ENCODE measurements at places on chromosomes 5 and 9.

DNA sequence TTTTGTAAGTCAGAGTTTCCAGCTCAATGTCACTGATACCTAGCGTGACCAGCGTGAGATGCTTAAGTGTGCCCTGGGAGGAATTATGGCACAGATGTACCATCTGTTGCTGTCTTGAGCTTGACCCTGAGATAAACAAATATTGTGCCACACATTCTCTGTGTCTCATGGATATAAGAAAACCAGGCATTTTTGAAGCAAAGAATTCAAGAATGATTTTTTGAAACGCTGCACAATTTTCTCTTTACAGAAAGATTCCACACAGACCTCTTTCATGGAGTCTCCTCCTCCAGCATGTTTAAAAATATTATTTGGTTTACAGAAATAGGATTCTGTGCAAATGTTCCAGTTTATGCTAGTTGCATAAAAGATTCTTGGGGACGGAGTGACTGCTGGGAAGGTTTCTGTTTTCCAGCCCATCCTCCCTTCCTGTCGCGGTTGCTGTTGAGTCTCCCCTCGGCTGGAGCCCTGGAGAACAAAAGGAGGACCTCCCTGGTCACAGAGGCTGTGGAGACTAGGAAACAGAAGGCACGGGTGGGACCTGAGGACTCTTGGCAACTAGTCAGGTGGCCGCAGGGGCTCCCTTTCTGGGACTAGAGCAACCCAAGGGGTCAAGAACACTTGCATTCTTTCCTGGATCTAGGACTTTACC lies 120.8 kb downstream of the RASGRF2 start:
- no peak for DNase-seq

DNA sequence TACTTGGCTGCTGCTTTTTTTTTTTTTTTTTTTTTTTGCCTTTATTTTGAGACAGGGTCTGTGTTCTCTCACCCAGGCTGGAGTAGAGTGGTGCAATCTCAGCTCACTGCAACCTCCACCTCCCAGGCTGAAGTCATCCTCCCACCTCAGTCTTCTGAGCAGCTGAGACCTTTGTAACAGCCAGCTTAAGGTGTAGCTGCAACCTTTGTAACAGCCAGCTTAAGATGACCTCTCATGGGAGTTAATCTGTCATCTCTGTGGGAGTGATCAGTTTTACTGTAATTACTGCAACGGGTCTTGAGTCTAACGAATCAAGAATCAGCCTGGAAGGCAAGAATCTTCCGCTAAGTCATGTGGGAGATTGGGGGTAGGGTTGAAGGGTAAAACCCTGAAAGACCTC lies 31.6 kb upstream of the SNX2 start:
- no peak for DNase-seq

- no peak for DNase-seq
Observed at GRCh38 chr9:73871636-73872035, 625.5 kb upstream of the RORB start.

- DNase-seq = no peak
Observed at GRCh38 chr5:141050622-141051520, at the start of gene PCDHB1. TSS of gene PCDHB1 (plus strand) at chr5:141051374. CDS start at chr5:141051471, 97 bp downstream.

GRCh38 chr9:129335464-129336129 lies 157.5 kb upstream of the IER5L start:
- DNase-seq = peak; percentile 47

GRCh38 chr5:84257061-84257460 lies 127.6 kb downstream of the EDIL3 start:
- no peak for DNase-seq

- DNase-seq = no peak
Observed at GRCh38 chr5:73415617-73416016, 33.0 kb downstream of the FOXD1 start.

DNA sequence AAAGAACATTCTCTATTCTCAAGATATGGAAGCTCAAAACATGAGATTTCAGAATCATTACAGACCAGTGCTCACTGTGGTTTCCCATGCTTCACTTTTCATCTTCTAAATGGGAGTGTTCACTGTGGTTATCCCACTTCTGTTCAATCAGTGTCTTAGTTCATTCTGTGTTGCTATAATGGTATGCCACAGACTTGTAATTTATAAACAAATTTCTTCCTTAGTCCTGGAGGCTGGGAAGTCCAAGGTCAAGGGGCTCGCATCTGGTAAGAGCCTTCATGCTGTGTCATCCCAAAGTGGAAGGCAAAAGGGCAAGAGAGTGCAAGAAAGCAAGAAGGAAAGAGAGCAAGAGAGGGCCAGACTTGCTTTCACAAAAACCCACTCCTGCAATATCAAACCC lies 146.3 kb downstream of the TTC39B start:
- no peak for DNase-seq

GRCh38 chr9:126399251-126399650 lies 72.6 kb downstream of the MVB12B start:
- no peak for DNase-seq

Measured in lower leg skin (tissue), 4 donors.